ENCODE measurements at places on chromosomes 16 and 17.
A peak's percentile ranks its signal among the peaks of the same experiment; 100 is the strongest.

DNA sequence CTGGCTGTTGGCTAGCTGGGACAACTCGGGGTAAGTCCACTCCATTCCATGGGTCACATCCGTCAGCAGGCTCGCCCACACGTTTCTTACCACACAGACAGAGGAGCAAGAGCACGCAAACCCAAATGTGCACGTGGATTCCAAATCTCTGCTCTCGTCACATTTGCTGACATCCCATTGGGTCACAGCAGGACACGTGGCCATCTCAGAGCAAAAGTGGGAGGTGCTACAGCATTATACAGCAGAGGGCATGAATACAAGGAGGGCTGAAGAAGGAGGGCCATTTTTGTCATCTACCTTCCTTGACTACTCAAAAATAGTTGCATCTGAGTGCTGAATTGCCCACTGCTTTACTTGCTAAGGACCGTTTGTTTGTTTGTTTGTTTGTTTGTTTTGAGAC lies 84.7 kb downstream of the RBBP6 start:
- no peak for DNase-seq

DNA sequence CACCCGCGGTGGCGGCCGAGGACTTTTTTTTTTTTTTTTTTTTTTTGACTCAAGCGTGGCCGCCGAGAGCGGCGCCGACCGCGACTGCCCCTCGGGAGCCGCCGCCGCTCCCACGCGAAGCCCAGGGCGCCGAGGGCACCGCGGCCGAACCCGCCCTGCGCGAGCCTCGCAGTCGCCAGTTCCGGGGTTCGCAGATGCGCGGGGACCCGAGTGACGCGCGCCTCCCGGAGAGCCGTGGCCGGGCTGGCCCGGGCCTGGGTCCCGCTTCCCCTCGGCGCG lies 1.1 kb downstream of the METRNL start:
- no peak for DNase-seq

DNA sequence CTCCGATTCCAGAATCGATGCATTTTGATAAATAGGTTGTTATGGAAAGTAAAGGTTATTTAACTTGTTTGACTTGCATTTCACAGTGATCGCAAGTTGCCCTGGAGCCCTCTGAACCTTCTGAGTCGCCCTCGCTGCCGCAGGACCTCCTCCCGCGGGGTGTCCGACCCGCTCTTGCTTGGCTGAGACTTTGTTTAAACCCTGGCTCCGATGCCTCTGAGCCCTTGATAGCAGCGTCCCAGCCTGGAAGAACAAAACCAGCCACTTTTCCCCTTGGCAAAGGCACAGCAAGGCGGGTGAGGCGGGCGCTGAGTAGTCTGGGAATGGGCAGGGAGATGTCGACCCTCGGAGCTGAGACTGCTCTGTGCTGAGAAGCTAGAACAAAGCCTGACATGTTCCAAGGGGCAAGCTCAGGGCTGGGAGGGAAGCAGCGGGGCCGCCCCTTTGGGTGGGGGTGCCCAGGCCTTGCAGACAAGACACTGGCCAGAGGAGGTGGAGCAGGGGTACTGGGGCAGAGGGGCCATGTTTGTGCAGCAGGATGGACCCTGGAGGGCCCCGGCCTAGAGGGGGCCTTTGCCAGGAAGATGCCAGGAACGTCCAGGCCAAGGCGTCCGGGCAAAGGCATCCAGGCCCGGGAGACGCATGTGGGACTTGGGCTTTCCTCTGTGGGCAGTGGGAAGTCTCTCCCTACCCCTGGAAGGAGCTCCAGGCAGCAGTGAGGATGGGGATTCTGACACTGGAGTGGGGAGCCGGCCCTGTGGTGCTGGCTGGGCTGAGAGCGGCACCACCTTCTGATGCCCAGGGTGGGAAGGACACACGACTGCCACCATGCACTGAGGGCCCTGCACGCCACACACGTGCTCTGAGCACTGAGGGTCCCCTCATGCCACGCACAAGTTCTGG lies 30.3 kb upstream of the CDH15 start:
- DNase-seq: no peak

- DNase-seq: no peak
These were observed 38.6 kb upstream of the TOB1 start for GRCh38 chr17:50904518-50905459.

DNA sequence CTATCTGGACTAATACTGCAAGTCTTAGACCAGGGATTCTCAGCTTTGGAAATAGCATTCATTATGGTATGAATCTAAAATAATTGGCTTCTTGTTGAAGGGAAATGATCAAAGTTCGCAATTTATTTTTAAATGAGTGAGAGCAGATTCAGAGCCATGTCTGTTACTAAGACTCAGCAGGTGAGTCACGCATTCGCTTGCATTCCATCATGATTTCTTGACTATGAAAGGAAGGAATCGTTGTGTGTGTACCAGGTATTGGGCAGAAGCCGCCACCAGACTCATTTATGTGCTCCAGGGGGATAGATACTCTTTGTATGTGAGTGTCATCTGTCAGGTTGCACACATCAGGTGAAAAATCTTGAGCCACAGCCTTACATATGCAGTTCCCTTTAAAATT lies 10.8 kb downstream of the GSG1L2 start:
- DNase-seq: no peak

GRCh38 chr17:73750975-73751374 lies 106.7 kb upstream of the SDK2 start:
- no peak for DNase-seq

- no peak for DNase-seq
These were observed 200.6 kb upstream of the CIBAR2 start for GRCh38 chr16:85312642-85313525.

DNA sequence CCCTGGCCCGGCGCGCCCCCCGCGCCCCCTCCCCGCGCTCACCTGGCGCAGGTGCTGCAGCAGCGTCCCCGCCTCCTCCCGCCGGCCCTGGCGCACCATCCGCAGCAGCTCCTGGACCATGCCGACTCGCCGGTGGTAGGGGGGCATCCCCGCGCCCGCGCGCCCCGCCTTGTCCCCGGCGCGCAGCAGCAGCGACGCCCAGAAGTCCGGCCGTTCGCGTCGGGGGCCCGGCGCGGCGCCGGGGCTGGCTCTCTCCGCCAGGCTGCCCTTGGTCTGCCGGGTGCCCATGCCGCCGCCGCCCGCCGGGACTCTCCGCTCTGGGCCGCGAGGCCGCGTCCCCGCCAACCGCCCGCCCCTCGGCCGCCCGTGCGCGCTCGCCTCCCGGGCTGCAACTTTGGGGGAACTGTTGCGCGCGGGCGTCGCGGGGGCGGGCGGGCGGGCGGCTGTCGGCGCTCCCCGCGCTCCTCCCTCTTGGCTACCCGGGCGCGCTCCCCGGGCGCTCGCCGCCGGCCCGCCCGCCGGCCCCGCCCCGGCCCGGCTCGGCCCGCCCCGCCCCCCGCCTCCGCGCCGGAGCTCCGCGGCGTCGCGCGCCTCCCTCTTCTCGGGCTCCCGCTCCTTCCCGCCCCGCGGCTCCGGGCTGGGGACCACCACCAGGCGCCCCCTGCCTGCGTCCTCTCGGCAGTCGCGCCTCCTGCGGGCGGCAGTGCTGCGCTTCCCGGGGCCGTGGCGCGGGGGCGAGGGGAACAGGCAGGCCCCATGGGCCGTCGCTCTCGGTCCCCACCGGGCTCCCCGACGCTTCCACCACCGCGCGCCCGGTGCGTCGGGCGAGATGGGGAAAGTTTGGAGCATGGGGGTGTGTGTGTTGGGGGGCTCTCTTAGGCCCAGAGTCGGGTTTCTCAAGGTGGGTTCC lies at the start of gene LRRC75A:
Gene LRRC75A (minus strand): TSS at position 491 of the 910 bp plus-strand sequence. CDS start 203 bp downstream, at position 288.
- peak; percentile 80 for DNase-seq

GRCh38 chr16:86100205-86101136 lies 201.5 kb downstream of the IRF8 start:
- DNase-seq: no peak

DNA sequence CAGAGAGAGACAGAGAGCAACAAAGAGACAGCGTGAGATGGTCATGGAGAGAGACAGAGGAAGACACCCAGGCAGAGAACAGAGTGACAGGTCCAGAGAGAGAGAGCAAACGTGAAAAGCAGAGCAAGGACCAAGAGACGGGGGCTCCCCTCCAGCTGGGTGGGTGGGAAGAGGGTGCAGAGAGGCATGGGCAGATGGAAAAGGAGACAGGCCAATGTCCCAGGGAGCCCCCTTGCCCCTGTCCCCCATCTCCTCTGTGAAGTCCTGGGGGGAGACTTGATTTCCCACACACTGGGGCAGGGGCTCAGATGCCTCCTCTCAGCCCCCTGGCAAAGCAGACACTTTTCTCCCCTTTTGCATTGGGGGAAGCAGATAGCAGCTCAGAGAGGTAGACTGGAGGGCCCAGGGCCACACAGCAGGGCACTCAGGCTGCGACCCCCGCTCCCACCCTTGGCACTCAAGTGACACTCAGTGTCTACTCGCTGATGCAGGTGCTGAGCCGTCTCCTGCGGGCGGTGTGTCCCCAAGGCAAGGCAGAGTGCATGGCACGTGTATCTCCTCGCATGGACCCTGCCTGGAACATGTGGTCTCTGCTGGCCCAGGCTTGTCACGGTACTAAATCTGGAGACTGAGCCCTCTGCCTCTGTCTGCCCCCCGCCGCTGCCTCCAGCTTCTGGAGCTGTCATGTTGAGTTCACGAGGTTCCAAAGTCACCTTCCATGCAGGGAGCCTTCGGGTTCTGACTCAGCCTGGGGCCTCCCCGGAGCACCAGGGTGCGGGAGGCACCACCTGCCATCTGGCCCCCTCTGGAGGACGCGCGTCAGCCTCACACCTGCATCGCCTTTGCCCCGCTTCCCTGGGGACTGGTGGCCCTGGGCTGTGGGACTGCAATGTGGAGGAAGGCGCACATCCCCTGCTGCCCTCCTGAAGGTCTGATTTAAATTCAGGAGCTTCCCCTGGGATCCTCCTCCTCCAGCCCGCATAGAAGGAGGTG lies 215.9 kb upstream of the GSE1 start:
- peak; percentile 52 for DNase-seq

GRCh38 chr17:27491713-27492190 lies 35.5 kb downstream of the KSR1 start:
- DNase-seq: no peak

GRCh38 chr17:51279183-51279582 lies 18.8 kb downstream of the UTP18 start:
- DNase-seq: no peak

GRCh38 chr17:40178021-40178601 lies 841 bp downstream of the RAPGEFL1 start:
- peak; percentile 80 for DNase-seq

GRCh38 chr17:59001158-59001814 lies 105.4 kb downstream of the TRIM37 start:
- DNase-seq: peak; percentile 41

- DNase-seq: peak; percentile 37
These were observed 1.4 kb downstream of the MPRIP start for GRCh38 chr17:17043461-17044271.

DNA sequence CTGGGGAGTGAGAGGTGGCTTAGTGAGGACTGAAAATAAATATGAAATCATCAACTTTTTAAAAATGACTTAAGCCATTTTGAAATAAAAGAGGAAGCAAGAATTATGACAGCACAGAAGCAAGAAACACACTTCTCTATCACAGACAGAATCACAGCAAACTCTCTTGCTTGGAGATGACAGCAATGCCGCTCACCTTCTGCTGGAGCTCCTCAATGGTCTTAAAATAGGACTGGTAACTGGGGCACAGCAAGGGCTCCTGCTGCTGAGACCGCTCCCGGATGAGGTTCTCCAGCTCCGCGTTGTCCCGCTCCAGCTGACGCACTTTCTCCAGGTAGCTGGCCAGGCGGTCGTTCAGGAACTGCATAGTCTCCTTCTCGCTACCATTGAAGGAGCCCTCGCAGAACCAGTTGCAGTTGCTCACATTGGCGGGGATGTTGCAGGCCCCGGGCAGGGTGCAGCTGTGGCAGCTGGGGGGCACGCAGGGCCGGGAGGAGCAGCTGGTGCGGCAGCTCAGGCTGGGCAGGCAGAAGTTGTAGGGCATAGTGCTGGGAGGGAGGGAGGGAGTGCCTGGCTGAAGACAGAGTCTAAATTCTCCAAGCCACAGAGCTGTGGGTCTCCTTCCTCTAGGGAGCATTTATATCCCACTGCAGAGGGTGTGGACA lies at the start of gene KRT31:
Gene KRT31 (minus strand): TSS at position 613 of the 665 bp plus-strand sequence. CDS start 69 bp downstream, at position 544.
- no peak for DNase-seq

- DNase-seq: no peak
These were observed 11.4 kb downstream of the THRA start for GRCh38 chr17:40074175-40074512.

- no peak for DNase-seq
These were observed 999 bp downstream of the CMC2 start for GRCh38 chr16:81005610-81006161.

GRCh38 chr17:44362949-44363612 lies 572 bp downstream of the FAM171A2 start:
- DNase-seq: no peak

DNA sequence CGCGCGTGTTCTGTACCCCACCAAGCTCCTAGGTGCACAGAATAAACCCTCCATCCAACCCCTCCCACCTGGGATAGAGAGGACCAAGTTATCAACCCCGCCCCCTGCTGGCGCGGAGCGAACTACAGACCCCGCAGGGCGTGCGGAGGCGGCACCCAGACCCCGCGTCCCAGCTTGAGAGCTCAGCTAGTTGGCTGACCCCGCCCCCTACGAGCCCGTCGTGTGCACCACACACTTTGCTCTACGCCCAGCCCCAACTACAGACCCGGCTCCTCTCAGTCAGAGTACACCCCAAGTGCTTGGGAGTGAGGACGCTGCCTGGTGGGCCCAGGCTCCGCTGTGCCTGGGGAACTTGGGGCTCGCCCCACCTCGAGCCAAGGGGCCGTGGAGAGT lies 1.5 kb downstream of the GRIN2A start:
- peak; percentile 90 for DNase-seq

- no peak for DNase-seq
These were observed 206.8 kb downstream of the KCNJ2 start for GRCh38 chr17:70375813-70376770.

GRCh38 chr17:78842881-78843565 lies 2.4 kb upstream of the USP36 start:
- DNase-seq: peak; percentile 85

DNA sequence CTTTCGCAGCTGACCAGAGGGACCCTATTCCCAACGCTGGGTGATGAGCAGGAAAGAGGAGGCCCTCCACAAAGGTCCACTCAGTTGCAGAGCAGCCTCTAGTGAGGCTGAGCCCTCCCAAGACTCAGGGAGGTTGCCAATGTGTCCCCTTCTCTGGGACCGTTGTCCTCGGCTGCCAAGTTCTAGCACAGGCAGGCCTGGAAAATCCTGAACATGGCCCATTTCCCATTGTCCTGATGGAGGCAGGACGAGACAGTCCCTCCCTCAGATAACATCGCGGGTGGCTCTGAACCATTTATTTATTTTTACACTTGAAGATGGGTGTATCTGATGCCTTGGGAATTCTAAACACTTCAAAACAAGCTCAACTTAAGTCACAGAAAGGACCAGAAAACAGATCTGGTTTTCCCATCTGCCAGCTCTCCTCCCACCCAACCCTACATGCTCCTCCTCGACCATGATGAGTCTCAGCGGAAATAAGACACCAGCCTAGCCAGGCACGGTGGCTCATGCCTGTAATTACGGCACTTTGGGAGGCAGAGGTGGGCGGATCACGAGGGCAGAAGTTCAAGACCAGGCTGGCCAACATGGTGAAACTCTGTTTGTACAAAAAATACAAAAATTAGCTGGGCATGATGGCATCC lies 12.8 kb downstream of the CDIP1 start:
- DNase-seq: no peak

GRCh38 chr16:17476414-17477259 lies 5.9 kb upstream of the XYLT1 start:
- DNase-seq: peak; percentile 82

GRCh38 chr17:35171834-35172233 lies 22.4 kb downstream of the SLC35G3 start:
- no peak for DNase-seq
